ENCODE measurements at places on chromosomes 5 and 9.

DNA sequence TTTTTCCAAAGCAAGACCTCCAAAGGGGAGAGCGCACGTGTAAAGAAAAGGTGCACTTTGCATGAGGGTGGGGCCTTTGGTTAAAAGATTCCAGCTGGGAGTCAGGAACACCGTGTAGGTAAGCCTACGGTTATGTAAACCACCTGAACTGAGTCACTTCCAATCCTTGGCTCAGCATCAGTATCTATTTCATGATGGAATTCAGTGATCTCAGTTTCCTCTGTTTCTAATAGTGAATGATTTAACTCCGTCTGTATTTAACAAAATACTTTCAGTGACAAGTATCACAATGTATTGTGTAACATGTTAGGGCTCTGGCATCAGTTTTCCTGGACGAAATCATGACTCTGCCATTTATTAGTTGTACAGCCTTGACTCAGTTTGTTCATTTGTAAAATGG, 1.3 kb upstream of the SVEP1 start:
- DNase-seq = no peak

GRCh38 chr9:116163293-116164055, 9.9 kb downstream of the PAPPA start:
- DNase-seq = no peak

DNA sequence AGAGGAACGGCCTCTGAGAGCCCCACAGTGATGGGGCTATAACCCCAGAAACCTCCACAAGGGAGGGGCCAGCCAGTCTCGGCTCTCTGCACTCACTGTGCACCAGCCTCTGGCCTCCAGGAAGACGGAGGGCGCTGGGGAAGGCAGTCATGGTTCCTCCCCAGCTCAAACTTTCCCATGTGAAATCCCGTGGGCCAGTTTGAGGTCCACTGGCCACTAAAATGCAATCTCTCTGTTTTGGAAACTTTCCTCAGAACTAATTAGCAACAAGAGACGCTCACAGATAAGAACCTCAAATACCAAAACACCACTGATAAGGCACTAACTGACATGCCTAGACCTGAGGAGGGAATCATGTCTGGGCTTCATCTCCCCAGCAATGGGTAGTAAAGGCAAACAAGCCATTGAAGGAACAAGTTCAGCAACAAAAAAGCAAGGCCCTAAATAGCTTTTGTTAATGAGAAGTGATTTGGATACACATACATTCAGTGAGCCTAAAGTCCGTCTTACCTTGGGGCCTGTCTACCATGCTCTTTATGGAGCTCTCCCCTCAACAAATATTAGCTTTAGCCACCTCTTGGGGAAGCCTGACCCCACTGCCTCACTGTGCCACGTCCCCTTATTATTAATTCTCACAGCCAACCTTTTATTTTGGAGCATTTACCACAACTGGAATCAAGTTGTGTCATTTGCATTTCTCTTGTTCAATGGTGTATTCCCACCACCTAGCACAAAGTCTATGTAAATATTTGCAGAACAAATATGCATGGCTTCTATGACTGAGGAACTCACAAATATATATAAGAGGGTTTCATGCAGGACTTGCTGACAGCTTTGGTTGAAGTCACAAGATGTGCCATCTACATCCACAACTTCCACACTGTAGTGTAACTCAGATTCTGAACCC, 56.1 kb upstream of the GLRX start:
- no peak for DNase-seq

DNA sequence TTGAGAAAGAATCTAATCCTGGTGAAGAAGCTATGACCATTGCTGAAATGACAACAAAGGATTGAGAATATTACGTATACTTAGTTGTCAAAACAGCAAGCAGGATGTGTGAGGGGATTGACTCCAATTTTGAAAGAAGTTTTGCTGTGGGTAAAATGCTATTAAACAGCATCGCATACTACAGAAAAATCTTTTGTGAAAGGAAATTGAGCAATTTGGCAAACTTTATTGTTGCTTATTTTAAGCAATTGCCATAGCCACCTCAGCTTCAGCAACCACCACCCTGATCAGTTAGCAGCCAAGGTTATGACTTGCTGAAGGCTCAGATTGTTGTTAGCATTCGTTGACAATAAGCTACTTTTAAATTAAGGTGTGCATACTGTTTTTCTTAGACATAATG, 22.5 kb upstream of the ARL14EPL start:
- DNase-seq = no peak

DNA sequence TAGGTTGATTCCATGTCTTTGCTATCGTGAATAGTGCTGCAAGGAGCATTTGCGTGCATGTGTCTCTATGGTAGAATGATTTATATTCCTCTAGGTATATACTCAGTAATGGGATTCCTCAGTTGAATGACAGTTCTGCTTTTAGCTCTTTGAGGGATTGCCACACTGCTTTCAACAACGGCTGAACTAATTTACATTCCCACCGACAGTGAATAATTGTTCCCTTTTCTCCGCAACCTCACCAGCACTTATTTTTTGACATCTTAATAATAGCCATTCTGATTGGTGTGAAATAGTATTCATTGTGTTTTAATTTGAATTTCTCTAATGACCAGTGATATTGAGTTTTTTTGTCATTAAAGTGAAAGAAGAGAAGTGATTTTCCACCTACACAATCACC, 18.5 kb downstream of the IFNA5 start:
- no peak for DNase-seq

GRCh38 chr5:64576250-64576649, 70.4 kb downstream of the RGS7BP start:
- no peak for DNase-seq

DNA sequence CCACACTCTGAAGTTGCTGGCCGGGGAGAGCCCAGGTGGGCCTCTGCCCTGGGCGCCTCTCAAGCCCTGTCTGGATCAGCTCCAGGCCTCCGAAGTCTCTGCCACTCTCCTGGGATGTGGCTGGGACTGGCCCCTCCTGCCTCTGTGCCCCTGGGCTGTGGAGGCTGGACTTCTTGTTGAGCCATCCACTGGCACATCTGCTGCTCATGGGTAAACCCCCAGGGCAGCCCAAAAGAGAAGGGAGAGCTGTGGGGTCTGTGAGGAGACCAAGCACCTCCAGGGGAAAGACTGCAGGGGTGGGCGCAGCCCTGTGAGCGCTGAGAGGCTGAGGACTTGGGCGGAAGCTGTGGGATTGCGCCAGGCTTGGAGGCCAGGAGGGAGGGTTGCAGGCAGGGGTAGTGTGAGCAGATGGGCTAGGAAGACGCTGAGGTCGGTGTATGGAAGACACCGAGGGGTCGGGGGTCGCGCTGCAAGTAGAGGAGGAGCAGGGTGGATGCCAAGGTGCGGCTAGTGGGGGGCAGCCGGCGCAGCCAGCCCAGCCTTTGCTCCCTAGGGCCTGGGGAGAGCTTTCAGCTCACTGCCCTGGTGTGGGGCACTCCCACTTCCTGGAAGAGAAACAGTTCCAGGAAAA, 118.1 kb downstream of the WNK2 start:
- no peak for DNase-seq

DNA sequence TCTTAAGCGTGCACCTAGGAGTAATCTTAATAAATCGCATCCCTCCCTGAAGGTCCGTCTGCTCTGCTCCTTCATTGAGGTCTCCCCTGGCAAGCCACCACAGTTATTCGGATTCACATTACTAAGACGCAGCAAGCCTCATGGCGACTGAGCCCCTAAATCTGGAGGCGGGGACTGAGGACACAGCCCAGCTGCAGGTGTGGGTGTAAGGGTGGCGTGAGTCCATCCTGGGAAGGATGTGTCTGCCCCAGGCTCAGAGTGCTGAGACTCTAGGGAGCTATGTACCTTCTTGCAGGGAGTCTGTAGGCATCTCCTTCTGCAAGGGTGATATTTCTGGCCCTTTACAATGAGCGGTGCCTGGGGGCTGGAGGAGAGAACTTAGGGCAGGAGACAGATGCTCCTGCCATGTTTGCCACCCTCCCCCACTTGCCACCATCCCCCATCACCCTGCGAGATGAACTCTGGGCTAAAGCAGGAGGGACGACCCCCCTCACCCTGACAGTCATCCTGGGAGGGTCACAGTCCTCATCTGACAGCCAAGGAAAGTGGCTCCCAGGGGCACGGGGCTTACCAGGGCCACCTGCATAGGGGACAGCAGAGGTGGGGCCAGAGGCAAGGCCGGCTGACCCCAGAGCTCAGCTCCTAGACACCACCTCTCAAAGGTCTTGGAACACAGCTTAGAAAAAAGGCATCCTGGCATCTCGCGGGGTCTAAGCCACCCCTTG, 76.4 kb upstream of the FCN1 start:
- DNase-seq = no peak

- no peak for DNase-seq
These were observed 79.1 kb upstream of the PLPP6 start for GRCh38 chr9:4583001-4583400.

- no peak for DNase-seq
These were observed 45.9 kb upstream of the KCNMB1 start for GRCh38 chr5:170434966-170435605.

DNA sequence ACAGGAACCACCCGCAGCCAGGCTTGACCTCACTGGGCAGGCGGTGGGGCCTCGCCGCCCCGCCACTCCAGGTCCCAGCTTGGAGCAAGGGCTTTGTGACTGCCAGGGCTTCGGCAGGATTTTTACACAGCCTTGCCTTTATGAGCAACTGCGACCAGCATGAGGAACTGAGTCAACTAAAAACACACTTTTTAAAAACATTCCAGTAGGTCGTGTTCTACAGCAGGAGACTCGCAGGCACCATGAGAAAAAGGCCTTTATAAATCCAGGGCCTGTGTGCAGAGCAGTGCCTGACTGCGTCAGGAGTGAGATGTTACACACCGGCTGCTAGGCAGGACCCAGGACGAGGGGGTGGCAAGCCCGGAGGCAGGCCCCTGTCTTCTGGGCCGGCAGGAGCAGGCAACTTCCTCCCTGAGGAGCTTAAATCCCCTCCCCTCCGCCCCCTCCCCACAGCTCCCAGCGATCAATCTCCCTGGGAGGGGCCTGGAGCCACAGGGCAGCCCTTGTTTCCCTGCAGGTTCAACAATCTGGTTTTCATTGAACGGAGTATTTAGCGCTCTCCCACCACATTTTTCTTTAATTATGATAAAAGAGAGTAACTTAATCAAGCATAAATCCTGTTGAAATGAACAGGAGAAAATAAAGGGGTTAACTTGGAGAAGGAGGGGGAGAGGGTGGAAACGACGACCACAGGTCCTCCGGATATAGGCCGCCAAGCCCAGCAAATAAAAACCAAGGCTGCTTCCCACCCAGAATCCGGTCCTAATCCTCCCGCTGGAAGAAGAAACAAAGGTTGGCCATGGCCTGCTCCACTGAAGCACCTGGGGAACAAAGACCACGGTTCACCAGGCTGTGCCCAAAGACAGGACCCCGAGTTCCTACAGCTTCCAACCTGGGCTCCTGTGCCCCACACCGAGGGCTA, 92.5 kb downstream of the ROR2 start:
- DNase-seq = no peak

GRCh38 chr9:109745335-109746283, 34.4 kb upstream of the PALM2AKAP2 start:
- DNase-seq = no peak

DNA sequence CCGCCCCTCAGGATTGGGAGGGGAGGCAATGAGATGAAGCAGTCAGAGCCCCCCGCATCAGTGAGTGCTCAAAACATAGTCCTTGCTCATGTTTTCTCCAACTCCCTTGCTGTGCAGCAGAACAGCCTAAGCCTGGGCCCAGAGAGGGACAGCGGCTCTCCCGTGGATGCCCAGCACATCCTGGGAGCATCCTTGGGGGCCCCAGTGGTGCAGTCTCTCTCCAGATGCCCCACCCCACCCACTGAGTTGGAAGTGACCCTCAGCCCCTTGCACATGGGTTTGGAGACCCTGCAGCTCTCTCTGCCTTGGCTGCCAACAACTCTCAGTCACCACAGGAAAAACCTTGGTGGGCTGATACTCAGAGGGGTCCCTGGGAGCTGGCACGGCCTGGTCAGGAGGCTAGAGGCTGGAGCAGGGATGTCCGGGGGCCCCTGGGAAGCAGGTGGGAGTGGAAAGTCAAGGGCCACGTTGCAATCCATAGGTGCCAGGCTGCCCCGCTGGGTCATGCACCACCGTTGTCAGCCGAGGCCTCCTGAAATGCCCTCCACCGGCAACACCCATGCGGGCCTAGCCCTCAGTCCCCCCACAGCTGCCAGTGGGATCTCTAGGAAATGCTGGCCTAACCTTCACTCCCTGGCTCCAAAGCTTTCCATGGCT, 242.5 kb downstream of the PBX3 start:
- no peak for DNase-seq

DNA sequence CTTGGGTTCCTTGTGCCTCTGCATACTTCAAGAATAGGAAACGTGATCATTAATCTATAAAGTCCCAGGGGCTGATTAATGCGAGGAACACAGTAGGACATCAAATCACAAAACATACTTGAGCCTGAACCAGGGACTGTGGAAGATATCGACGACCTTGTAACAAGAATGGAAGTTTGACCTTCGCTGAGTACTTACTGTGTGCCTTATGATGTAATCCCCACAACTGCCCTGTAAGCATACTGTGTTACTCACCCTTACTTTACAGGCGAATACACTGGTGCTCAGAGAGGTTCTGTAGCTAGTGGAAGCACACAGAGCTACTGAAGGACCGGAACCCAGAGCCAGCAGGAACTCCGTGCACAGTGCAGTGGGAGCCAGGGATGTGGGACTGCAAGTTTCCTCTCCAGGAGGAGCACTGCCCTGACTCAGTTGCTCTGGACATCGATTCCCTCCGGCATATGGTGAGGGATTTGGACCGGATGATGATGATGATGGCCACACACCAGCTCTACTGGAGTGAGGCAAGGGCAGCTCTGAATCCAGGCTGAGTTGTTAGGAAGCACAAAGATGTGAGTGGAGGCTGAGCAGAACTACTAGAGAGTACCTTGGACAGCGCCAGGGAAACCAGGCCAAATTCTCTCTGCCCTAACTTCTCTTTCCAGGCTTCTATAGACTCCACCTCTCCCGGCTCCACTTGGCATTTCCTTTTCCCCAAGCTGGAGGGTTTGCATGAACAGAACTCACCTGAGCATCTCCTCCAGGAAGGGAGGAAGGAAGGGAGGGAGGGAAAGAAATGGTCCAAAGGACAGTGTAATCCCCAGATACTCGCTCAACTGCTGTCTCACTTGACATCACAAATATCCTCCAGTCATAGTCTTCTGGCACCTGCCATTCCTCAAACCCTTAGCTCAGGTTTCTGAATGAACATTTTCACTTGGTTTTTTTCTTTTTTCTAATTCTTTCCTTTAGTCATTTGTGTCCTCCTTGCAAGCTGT, 1.5 kb upstream of the GABBR2 start:
- no peak for DNase-seq

DNA sequence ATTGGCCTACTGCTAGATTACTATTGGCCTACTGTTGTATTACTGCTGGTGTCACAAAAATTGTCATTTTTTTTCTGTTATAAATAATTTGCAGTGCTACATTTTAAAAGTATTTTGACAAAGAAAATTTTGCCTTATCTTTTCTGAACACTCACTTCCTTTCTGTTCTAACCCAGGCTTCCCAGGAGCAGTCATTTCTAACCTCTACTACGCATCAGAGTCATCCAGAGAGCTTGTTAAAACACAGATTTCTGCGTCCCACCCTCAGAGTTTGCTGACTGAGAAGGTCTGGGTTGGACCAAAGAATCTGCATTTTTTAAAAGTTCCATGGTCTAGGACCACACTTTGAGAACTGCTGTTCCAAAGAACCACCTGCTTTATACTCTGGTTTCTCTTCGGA, 306.1 kb downstream of the GLIS3 start:
- DNase-seq = no peak

Data from activated CD8-positive, alpha-beta memory T cell treated with anti-CD3 and anti-CD28 coated beads for 1 hour (primary cell).